ENCODE measurements at places on chromosomes 6 and 20.
A peak's percentile ranks its signal among the peaks of the same experiment; 100 is the strongest.

DNA sequence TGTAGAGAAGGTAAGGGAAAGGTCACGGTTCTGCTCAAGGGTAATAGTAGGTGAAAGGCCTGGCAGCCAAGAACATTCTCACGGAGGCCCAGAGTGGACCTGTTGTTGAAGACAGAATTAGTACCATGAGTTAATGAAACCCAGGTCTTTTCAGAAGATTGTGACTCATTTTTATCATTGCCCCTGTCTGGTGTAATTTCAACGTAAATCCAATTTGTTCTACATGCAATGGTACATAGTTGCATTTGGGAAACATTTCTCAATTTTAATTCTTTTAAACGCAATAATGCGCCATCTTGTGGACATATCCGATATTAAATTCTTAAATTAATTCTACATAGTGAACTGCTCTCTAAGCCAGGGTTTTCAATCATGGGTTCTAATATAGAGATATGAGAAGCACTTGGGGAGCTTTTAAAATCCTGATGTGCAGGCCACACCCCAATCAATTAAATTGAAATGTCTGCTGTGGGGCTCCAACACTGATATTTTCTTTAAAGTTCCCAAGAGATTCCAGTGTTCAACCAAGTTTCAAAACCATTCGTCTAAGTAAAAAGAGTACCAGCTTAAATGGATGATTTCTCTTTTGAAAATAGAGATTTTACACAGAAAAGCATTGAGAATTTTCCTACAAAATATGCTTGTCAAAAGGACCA lies 257.4 kb downstream of the PLCB1 start:
- no peak for DNase-seq

DNA sequence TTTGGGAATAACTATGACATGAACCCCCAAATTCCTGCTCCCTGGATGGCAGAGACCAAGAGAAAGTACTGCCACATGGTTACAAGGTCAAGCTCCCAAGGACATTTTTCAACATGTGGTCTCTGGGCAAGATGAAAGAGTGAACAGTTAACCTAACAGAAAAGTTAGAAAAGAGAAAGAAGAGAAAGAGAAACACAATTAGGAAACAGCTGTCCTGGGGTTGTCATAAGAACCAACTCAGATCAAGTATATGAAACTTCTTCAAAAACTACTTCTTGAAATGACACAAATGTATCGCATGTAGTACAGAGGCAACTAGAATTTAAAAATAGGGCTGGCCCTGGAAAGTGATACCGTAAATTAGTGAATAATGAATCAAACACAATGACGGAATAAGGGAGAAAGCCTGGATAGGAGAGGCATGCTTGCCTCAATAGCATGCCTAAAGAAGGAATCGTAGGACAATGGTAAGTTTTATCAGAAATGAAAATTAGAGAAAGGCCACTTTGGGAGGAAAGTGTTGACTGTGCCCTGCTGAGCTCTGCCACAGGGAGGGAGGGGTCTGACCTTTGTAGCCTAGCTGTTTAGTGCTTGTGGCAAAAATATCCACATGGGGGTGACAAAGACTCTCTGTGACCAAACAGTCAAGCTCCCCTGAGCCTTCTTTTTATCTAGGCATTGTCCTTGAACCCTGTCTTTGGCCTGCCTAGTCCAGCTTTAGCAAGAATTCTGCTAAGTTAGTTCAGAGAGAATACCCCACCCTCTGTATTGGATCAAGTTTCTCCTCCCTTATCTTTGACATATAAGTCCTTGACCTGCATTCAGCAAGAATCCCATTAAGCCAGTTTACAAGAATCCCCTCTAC lies 4.3 kb upstream of the DCBLD1 start:
- no peak for DNase-seq

GRCh38 chr6:128479048-128479666 lies 41.2 kb downstream of the PTPRK start:
- no peak for DNase-seq

- no peak for DNase-seq
Observed at GRCh38 chr6:147390909-147391536, 117.5 kb upstream of the SAMD5 start.

DNA sequence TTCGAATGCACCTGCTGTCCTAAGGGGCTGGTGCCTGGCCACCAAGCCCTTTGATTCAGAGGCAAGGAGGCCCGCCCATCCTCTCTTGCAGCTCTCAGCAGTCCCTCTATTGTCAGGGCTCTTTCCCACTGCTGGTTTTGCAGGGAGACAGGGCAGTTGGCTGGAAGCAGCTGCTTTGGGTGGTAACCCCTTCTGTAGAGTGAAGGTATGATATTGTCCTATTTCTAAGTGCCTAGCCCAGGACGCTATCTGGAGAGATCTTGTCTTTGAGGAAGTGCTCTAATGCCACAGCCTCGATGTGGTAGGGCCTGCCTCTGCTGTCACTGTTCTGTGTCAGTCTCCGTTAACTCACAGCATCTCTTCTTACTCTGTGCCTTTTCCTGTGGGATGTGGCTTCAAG lies 5.6 kb downstream of the PLCG1 start:
- peak; percentile 34 for DNase-seq

DNA sequence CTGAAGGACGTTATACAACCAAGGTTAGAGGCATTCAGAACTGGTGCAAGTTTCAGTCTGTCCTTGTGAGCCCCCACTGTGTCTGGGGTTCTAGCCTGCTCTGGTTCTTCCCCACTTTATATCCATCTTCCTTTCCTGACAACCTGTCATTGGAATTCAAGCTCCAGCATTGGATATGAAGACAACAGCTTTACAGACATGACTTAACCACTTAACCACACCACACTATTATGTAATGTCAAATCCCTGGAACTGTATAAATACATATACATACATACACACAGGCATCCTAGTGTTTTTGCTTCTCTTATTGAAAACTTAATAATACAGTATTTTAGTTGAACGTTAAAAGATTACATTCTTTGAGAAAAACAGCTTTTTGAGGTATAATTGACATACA lies 217.9 kb upstream of the SGK1 start:
- no peak for DNase-seq

DNA sequence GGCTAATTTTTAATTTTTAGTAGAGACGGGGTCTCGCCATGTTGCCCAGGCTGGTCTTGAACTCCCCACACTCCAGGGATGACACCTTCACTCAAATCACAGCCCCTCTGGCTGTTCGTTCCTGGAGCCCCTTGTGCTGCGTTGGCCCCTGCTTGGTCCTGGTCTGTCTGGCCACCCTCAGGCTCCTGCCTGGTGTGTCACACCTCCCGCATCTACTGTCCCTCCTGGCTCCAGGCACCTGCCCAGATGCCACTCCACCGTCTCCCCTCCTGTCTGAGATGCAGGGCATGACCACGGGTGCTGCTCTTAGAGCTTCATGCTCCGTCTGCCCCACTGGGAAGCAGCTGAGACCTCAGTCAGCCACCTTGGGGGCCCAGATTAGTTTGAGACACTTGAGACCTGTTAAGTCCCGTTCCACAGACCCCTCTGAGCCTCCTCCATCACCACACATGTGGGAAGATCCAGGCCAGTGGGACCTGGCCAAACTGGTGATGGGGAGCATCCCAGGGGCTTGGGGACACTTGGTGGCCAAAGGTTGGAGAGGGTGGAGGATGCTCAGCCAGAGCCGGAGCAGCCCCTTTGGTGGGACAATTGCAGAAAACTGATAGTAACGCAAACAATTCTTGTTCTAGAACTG lies 21.9 kb upstream of the NPBWR2 start:
- no peak for DNase-seq

DNA sequence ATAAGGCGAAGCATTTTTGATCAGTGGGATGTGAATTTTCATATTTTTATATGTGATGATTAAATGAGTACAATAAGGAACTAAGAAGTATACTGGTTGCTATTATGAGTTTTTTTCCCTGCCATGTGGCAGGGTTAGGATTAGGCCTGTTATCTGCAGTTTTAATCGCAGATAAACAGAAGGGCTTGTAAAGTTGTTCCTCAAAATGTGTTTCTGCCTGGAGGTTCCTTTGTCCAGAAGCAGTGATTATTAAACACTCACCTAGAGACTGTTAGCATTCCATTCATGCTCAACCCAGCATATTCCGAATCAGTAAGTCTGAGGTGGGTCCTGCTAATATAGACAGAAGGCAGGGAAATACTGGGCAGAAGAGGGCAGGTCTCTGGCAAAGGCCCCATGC lies 316.0 kb downstream of the CLIC5 start:
- DNase-seq, result no peak

- DNase-seq, result no peak
Observed at GRCh38 chr6:46220352-46221221, 49.8 kb upstream of the ENPP5 start.

- DNase-seq, result no peak
Observed at GRCh38 chr6:111114482-111114881, 27.2 kb downstream of the SLC16A10 start.

GRCh38 chr6:168638468-168639271 lies 197.7 kb downstream of the SMOC2 start:
- no peak for DNase-seq

DNA sequence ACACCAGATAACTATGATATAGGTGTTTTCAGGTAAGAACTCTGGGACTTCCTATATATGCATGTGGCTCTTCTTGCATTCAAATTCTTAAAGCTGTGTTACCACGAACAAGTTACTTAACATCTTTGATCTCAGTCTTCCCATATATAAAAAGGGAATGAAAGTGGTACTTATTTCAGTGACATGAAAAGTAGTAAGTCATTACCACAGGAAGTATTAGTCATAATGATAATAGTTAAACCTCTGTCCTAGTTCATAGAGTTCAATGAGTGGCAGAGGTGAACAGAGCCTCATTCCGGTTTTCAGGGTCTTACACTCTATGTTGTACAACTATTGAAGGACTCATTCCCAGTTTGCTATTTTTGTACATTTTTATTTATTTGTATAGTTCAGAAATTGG lies 237.0 kb downstream of the NKAIN2 start:
- no peak for DNase-seq

- DNase-seq, result no peak
Observed at GRCh38 chr6:84061174-84061573, 27.6 kb downstream of the MRAP2 start.

GRCh38 chr6:165986914-165987482 lies 180.7 kb downstream of the TBXT start:
- DNase-seq, result no peak

- DNase-seq, result no peak
Observed at GRCh38 chr20:22411627-22412450, 172.5 kb downstream of the FOXA2 start.

DNA sequence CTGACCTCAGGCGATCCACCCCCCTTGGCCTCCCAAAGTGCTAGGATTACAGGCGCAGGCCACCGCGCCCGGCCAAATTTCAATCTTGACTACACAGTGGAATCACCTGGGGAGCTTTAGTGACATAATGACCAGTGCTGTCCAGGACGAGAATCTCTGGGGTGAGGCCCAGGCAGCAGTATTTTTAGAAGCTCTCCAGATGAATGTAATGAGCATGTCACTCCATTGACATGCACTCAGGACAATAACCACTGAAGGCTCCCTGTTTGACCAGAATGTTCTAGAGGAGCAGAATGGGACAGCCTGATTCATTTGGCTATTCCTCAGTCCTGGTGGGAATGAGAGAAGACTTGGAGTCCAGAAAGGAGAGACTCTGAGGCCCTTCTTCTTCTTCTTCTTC lies 39.2 kb downstream of the SRSF3 start:
- no peak for DNase-seq

- no peak for DNase-seq
Observed at GRCh38 chr6:129050086-129050485, 167.1 kb downstream of the LAMA2 start.

DNA sequence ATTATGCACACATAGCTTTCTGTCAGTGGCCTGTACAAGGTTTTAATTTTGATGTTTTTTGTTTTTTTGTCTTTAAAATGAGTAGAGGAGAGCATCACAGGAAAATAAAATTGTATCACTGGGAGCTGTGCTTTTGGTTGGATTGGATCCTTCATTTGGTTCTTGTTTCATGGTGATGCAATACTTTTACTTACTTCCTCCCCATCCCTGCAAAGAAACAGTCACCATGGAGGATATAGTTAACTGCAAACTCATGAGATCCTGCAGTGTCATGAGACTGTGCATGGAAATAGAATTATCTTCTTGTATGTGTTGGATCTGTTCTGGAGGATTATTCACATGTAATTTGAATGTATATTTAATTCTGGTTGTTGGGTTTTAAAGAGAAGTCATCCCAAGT lies 122.3 kb downstream of the JARID2 start:
- DNase-seq, result no peak

- no peak for DNase-seq
Observed at GRCh38 chr6:43950051-43950605, 177.1 kb downstream of the MRPL14 start.

DNA sequence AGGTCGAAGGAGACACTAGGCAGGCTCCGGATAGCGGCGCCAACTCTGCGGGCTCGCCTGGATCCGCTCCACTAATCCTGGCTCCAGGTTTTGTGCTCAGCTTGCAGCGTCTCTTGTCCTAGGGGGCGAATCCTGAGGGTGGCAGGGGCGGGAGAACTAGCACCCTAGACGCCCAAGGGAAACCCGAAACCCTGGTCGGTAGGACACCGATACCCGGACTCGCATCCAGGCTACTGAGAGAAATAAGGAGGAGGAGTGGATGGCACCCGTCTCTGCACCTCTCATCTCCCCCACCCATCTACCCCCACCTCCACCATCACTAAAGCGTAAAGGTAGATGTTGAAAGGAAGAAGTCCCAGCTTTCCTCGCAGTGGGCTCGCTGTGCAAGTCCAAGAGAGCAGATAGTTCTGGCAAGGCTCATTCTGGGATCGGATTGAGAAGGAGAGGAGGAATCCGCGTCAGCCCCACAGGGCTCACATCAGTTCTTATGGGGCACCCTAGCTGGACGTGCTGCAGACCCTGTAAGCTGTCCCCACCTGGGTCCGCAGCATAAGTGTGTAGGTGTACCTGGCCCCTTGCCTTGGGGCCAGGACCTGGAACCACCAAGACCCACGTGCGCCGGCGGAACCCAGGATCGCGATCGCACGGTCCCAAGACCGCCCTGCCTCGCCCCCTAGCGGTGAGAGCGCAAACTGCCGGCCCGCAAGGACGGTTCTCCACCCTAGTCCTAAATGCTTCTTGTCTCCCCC lies 6.9 kb downstream of the SLC32A1 start:
- DNase-seq, result peak; percentile 80

GRCh38 chr20:44188752-44189151 lies 1.8 kb upstream of the JPH2 start:
- no peak for DNase-seq

GRCh38 chr6:40977695-40978094 lies 61.3 kb downstream of the UNC5CL start:
- DNase-seq, result no peak

- DNase-seq, result no peak
Observed at GRCh38 chr6:148775161-148775560, 28.3 kb downstream of the UST start.

- DNase-seq, result no peak
Observed at GRCh38 chr6:32182555-32182981, 1.5 kb downstream of the AGER start.

GRCh38 chr20:6384380-6384779 lies 261.6 kb upstream of the FERMT1 start:
- no peak for DNase-seq

DNA sequence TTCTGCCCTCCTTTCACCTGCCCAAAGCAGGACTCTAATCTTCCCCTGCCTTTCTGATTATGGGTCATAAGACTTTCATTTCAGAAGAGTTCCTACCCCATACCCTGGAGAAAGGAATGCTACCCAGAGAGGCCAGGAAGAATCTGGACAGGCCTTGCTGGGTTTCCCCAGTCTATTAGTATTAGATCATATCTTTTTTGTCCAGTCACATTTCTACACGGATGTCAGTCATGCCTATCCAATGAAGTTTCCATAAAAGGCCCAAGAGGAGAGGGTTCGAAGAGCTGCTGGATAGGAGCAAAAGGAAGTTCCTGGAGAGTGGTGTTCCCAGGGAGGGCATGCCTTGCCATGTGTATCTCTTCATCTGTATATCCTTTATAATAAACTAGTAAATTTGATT lies 3.2 kb downstream of the POLH start:
- no peak for DNase-seq

GRCh38 chr20:44209686-44210405 lies 725 bp downstream of the OSER1 start:
- no peak for DNase-seq

Data from T-helper 9 cell (primary cell).